Posterior vena cava (tissue), 2 donors: ENCODE measurements at places on chromosomes 7 and 10.

GRCh38 chr10:5285186-5285585 is 79.6 kb upstream of the UCN3 start:
- no peak for DNase-seq

- DNase-seq = no peak
Observed at GRCh38 chr7:18638594-18639452, 143.3 kb downstream of the HDAC9 start.

DNA sequence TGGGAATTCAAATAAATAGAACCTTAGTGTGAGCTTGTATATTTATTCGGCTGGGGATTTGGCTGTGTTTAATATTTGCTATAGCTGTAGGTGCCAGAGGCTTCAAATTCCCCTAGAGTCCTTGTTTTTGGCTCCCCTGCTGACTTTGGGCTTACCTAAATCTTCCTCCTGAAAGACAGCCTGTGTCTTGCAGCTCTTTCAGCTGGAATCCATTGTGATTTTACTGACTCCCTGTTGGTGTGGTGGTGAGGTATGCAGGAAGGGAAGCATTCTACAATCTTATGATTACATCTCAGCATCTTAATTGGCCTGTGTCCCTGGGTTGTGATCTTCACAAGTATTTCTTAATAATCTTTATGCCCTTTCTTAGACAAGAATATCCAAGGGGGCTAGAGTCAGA is 25.9 kb downstream of the FOXI2 start:
- DNase-seq = no peak

GRCh38 chr10:110857265-110858171 is 14.2 kb upstream of the PDCD4 start:
- DNase-seq = no peak

GRCh38 chr7:46630031-46630430 is 709.0 kb upstream of the IGFBP3 start:
- DNase-seq = no peak

GRCh38 chr7:108686494-108686893 is 116.8 kb downstream of the DNAJB9 start:
- no peak for DNase-seq

GRCh38 chr7:116621649-116622048 is 50.3 kb upstream of the MET start:
- DNase-seq = no peak

DNA sequence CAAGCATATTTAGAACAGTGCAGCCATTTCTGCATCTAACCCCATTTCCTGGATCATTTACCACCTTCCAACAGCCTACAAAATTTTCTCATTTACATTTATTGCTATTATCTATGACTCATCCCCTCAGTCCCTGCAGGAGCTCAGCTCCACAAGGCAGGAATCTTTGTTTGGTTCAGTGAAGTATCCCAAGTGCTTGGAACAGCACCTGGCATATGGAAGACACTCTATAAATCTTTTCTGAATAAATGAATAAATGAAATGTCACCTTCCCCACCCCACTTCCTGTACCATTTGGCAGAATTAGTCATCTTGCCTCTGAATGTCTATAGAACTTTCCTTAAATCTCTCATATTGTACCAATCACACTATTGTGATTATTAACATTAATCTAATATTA is 110.7 kb downstream of the HIP1 start:
- no peak for DNase-seq

- no peak for DNase-seq
Observed at GRCh38 chr10:44569193-44570091, 184.5 kb upstream of the CXCL12 start.

DNA sequence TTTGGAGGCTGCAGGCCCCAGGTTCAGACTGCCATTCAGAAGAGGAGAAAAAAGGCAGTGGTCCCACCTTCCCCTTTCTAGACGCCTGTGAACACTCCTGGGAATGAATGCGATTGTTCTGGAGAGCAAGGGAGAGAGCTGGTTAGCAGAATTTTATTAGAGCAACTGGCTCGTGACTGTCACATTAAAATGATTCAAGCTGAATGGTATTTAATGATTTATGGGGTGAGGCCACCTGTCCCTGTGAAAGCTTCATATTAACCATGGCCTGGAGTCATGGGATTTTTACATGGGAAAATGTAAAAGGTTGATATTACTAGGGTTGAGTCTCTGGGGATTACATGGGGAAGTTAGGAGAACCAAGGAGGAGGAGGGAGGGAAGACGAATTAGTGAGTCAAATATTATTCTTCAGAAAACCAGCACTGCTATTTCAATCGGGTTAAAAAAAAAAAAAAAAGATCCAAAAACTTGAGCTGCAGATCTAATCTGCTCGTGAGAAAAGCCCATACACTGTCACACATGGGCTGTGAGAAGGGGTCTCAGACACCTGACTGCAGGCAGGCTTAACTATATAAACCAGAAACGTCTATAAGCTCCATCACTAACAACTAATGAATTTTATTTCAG is 8.3 kb downstream of the CXCL12 start:
- no peak for DNase-seq

DNA sequence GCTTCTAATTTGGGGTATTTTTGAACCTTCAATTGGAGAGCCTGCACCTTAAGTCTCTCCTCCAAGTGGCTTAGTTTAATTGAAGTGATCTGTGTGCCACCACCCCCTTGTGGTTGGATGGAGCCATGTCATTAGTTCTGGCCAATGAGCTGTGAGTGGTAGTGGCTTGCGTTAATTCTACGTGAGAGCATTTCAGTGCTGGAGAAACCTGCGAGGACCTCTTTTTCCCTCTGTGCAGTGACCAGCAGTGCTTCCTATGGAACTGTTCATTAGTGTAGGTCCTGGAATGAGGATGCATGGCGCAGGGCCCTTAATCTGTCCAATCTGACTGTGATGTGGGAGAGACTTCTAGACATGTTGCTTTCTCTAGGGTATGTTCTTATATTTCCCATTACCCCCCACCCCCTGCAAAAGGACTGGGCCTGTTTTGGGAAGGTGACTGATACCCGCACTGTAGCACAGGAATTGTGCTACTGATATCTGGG is 3.8 kb downstream of the HILPDA start:
- no peak for DNase-seq

DNA sequence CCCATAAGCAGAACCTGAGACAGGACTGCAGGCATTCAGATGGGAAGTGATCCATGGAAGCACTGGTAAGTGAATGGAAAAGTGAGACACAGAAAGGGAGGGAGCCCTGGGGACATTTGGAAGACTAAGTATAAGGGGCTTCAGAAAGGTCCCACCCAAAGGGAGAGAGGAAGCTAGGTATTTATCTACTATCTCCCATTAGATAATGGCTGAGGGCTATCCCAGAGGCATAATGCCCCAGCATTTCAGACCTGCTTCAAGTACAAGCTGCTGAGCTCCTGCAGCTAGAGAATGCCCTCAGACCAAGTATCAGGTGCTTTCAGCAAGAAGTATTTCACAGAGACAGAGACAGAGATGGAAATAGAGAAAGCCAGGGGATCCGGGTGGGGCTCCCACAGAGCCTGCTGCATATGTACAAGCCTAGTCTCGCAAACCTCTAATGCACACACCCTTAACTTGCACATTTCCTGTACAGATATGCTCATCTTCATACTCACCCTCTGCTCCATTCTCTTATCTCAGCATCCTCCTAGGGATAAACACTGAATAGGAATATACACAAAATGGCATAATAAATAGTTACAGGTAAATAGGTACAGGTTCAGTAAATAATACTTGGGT is 20.2 kb downstream of the KDM7A start:
- no peak for DNase-seq

- no peak for DNase-seq
Observed at GRCh38 chr10:15244635-15245197, 76.2 kb upstream of the NMT2 start.

DNA sequence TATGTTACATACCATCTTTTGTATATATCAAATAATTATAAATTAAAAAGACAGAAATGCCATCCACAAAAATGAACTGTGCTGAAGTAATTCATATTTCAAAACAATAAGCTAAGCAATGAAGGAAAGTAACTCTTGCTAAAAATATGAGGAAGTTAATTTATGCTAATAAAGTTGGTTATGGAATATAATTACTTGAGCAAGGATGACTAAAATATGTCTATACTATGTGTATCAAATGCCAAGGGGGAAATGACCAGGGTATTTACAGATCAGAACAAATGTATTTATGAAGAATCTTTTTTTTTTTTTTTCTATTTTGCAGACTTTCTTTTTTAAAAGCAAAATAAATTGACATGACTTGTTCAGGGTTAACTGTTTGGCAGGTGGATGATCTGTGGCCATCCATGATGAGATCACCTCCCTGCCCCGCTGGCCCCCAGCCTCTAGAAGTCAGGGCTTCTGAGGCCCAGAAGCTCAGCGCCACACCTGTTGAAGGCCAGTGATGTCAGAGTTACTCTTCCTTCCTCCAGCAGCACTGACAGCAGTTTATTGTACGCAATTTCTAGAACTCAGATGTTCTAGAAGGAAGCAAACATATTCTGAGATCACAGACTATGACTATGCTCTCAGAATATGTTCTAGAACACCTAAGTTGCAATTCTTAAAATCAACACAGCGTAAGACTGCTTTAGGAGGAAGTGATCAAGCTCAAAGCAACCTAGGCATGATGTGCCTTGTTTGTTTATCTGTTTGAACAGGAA is 196.1 kb upstream of the KLF14 start:
- no peak for DNase-seq

- DNase-seq = peak; percentile 72
Observed at GRCh38 chr7:2936891-2937580, 92.9 kb upstream of the GNA12 start.

DNA sequence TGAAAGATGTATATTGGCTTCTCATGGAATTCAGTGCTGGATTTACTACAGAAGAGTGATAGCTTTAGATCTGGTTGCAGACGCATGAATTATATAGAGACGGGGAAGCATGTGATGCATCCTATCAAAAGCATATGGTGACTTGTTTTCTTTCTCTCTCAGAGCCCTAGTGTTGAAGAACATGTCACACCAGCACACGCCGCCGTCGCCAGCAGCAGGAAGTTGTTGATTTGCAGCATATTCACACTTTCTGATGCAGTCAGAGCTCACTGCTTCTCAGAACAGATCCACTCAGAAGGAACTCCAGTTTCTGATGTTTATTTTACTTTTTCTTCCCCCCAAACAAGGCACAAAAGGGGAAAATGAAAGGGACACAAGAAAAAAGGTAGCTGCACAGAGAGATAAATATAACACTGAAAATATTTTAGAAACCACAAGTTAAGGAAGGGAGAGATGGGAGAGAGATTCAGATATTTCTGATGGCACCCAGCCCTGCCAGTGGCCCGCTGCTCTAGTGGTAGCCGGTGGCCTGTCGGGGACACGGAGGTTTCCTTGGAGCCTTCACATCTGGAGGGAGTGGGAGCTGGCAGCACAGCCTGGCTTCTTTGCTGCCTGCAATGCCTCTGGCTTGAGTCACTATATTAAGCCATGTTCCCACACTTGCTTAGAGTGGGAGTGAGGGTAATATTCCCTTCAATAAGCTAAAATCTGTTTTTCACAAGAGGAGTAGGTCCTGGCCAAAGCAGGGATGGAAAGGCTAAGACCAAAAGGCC is 123.2 kb downstream of the NRP1 start:
- peak; percentile 87 for DNase-seq

- DNase-seq = no peak
Observed at GRCh38 chr7:66453340-66453739, 175.3 kb upstream of the KCTD7 start.

DNA sequence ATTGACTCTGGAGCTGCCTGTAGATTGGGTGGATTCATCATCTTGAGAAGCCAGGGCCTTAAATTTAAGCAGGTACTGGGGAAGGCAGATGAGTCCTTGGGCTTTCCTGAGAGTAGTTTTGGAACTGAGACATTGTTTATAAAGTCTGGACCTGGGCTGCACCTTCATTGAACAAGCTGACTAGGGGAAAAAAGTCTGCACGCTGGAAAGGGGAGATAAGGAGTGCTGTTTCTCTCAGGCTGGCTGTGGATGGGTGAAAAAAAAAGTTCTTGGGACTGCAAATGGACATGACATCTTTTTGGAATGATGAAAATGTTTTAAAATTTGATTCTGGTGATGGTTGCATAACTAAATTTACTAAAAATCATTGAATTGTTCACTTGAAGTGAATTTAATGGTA is 12.0 kb downstream of the SEC24C start:
- DNase-seq = no peak

DNA sequence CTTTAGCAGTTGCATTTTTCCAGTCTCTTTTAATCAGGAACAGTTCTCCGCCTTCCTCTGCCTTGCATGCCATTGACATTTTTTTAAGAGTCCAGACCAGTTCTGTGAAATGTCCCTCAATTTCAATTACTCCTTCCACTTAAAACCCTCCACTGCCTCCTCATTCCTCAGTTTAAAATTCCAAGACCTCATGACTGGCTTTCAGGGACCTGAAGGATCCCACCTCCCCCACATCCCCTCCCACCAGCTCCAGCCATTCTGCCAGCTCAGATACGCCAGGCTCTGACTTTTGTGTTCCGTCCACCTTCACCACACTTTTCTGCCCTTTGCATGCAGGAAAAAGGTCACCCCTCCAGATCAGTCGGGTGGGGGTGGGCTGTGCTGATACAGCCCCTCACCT is 8.7 kb downstream of the TNRC18 start:
- no peak for DNase-seq

- no peak for DNase-seq
Observed at GRCh38 chr10:123890756-123891143, 857 bp downstream of the CPXM2 start.

DNA sequence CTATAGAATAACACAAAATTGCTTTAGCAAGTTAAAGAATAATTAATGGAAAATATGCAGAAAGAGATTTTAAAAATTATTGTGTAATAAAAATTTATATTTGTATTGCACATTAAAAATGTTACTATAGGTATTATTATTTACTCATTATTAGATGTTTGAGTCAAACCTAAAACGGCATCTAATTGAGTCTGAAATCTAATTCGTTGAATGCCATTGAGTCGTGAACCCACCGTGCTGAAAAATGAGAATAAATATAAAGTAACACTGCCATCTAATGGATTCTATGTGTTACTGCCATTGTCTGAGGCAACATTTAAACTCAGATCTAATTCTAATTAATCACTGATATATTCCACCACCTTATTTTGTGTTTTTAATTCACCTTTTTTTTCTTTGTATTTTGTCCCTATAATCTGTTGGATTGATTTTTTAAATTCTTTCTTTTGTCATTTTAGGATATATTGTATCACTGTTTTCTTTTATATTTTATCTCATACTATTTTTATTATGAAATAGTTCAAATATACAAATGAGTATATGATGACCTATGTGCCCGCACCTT is 62.2 kb downstream of the SAMD9 start:
- DNase-seq = no peak

- no peak for DNase-seq
Observed at GRCh38 chr7:131753620-131754222, 197.3 kb upstream of the PODXL start.

DNA sequence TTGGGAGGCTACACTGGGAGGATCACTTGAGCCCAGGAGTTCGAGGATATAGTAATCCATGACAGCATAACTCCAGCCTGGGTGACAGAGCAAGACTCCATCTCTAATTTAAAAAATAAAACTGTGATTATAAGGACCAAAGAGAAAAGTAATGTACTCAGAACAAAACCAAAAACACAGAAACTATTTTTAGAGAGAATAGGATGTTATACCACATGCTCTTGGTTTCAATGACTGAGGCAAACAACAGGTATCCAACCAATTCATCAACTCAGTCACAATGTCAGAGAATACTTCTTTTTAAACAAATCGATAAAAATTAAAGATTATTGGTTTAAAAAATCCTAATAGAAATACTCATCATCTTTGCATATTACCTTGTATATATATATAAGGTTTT is 186.7 kb downstream of the TPK1 start:
- DNase-seq = no peak
